ENCODE measurements at places on chromosomes 11 and 22.

- no peak for DNase-seq
These were observed 44.4 kb downstream of the FAT3 start for GRCh38 chr11:92269021-92269420.

GRCh38 chr11:9952511-9953196, 288.8 kb downstream of the SWAP70 start:
- DNase-seq, result no peak

GRCh38 chr11:101031713-101032112, 97.9 kb downstream of the PGR start:
- no peak for DNase-seq

DNA sequence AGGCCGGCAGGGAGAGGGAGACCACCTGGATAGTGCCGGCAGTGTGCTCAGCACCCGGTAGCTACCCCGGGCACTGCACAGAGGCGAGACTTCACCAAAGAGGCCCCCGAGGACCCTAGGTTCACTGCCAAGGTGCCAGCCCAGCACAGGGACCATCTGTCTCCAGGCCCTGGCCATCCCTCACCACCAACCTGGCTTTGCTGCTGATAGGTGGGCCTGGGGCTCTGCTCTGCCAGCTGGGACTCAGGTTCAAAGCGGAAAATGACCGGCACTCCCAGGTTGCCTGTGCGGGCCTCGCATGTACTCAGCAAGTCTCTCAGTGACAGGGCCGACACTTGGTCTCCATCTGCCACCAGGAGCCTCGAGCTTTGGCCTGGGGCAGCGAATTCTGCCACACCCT, 812.2 kb downstream of the BRD1 start:
- no peak for DNase-seq

- DNase-seq, result no peak
These were observed 171.3 kb downstream of the BLID start for GRCh38 chr11:121944556-121945230.

DNA sequence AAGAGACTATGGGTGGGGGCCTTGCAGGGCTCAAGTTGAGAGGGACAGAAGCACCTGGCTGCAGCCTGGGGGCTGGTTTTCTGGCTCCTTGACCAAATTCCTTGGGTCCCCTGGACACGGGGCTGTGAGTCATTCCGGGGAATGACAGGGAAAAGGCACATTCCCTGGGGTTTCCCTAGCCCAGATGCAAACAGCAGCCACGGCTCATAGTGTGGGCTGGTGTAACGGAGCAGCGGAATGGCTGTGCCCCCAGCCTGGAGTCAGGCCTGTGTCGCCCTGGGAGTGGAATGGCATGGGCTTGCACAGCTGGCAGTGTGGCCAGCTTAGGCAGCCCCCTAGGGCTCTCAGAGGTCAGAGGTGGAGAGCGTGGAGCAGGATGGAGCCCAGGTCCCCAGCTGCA, 77.6 kb upstream of the KCNQ1OT1 start:
- DNase-seq, result no peak

DNA sequence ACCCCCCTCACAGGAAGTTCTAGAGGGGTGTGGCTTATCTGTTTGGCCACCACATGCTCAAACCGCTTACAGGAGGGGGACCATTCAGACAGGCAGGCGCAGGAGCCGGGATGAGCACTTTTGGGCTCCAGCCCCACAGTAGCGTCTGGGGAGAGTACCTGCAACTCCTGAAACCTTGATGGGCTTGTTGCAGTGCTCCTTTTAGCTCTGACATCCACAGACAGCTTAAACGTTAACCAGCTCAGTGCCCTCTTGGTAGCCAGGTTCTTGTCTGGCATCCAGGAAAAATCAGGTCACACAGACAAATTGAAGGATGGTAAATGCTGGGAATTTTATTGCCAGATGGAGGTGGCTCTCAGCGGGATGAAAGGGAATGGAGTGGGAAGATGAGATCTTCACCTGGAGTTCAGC, 326.3 kb downstream of the ETS1 start:
- DNase-seq, result no peak

DNA sequence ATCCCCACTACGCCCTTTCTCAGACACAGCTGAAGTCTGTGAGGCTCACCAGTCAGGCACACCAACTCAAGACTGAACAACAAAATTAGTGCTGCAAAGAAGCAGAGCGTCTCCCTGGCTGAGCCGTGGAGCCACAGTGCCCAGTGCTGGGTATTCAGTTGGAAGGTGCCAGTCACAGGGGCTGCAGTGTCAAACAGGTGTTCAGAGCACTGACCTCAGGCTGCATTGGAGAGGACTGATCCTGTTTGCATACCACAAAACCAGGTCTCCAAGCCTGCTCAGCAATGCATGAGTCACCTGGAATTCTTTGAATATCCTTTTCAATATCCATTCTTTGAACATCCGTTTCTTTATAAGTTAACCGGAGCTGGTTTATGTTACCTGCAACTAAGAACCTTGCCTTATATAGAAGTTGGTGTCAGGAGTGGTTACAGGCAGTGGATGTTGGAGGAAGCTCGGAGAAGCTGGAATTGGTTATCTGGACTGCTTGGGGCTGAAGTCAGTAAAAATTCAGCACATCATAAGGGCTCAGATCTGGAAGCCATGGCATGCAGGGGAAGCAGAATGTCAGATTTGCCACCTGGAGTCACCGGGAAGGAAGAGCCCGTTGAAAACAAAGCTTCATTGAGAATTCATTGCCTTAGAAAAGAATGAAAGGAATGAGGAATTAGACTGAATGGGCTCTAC, 30.3 kb downstream of the PDGFB start:
- DNase-seq, result peak; percentile 22

GRCh38 chr11:32851251-32851650, 21.5 kb downstream of the PRRG4 start:
- peak; percentile 95 for DNase-seq
